Purkinje cell (primary cell): ENCODE measurements at places on chromosomes 6 and 20. TPM values are rescaled to one million over a fixed set of nuclear protein-coding genes. Genes with fewer than 3 reads are reported as not detected.

Gene MRS2
- polyA plus RNA-seq, result 35.9 and 42.1 TPM in 2 replicates

Gene C6orf15
- not detected in 2 replicates for polyA plus RNA-seq

Gene BPIFB4
- not detected in 2 replicates for polyA plus RNA-seq

Gene CST8
- not detected in 2 replicates for polyA plus RNA-seq

Gene RWDD2A
- polyA plus RNA-seq, result 7.4 and 10.8 TPM in 2 replicates

Gene SLC52A3
- not detected in 2 replicates for polyA plus RNA-seq

Gene TMC2
- polyA plus RNA-seq, result 0.54 TPM in 1 of 2 replicates, not detected in the other

Gene WFDC10B
- not detected in 2 replicates for polyA plus RNA-seq

Gene PSORS1C2
- not detected in 2 replicates for polyA plus RNA-seq

Gene RGS17
- 3.1 and 5.8 TPM in 2 replicates for polyA plus RNA-seq
